Bronchial epithelial cell (primary cell): ENCODE measurements at places on chromosomes 12 and 14. TPM values are rescaled to one million over a fixed set of nuclear protein-coding genes. Genes with fewer than 3 reads are reported as not detected.

The USP44 gene
- 0.13 and 0.26 TPM in 2 replicates for total RNA-seq

The HOXC5 gene
- total RNA-seq, result not detected in 2 replicates

The RNASE3 gene
- total RNA-seq, result not detected in 2 replicates

The FOXG1 gene
- total RNA-seq, result not detected in 2 replicates

The WNT1 gene
- not detected in 2 replicates for total RNA-seq

The PRB2 gene
- total RNA-seq, result not detected in 2 replicates

The CCNB1IP1 gene
- total RNA-seq, result 70.0 and 168 TPM in 2 replicates
